ENCODE measurements at places on chromosomes 12 and 14.

GRCh38 chr14:23877538-23878180 lies 75.9 kb upstream of the DHRS4 start:
- DNase-seq, result no peak

DNA sequence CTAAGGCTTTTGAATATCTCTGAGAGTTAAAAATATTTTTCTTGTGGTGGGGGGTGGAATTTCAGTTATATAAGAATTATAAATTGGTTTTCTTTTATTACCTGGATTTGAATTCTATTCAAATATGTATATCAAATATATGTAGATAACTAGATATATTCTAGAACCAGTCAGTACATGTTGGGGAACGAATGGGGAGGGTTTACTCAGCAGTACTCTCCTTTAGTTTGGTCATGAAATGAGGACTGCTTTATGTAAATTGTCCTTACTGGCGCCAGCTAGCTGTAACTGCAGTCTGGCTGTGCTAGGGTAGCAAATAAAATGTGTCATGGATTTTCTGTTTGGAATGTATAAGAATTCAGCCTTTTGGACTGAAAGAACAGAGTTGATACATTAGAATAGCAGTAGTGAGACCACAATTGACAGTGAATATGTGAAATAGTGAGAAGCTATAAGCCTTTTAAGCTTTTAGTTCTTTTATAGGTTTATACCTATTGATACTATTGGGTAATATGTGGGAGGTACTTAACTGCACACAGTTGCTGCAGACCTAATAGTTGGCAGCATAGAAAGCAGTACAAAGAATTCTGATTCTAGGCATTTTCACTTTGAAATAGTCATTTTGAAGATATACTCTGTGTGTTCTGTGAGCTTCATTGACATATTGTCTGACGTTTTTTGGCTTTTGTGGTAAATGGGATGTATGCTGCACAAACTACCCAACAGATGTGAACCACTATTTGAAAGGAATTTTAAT lies 29.0 kb downstream of the ATF7IP start:
- DNase-seq, result peak; percentile 65

DNA sequence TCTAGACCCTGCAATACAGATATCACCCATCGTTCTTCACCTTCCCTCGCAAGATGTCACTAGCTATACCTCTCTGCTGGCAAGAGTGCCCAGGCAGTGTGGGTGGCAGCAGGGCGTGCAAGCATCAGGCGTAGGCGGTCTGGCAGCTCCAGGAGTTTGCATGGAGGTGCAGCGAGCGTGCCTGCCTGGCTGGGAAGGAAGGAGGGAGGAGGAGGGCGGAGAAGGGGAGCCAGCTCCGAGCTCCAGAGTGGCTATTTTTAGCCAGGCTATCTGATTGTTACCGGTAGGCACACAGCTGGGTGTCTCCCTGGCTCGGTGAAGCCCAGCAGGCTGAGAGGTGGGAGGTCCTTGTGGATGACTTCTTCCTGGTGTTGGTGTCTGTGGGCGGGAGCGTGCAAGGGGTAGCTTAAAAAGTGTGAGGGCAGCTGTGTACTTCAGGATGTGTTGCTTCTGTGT lies 6.2 kb downstream of the FOXJ2 start:
- DNase-seq, result no peak

GRCh38 chr12:49121047-49121696 lies 10.0 kb downstream of the TUBA1B start:
- DNase-seq, result no peak

DNA sequence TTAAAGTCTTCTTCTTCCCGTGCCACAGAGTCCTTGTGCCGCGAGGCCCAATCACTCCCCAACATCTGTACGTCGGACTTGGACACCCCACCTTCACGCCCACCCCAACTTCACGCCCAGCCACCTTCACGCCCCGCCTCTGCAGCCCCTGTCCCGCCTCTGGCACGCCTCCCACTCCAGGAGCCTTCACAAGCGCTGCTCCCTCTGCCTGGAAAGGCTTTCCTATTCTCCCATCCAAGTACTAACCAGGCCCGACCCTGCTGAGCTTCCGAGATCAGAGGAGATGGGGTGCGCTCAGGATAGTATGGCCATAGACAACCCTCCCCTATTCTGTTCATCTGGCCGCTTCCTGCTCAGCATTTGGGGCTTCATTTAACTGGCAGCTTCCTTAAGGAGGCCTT lies 17.3 kb upstream of the EIF5 start:
- no peak for DNase-seq
